Foreskin keratinocyte (primary cell): ENCODE measurements at places on chromosomes 4 and X. TPM values are rescaled to one million over a fixed set of nuclear protein-coding genes. Genes with fewer than 3 reads are reported as not detected.

Gene SPANXD
- not detected in 2 replicates for total RNA-seq

Gene MUC7
- not detected in 2 replicates for total RNA-seq

Gene ETDB
- not detected in 2 replicates for total RNA-seq

Gene PWWP3B
- 0.03 and 0.07 TPM in 2 replicates for total RNA-seq

Gene NEXMIF
- not detected in 2 replicates for total RNA-seq

Gene ZDHHC15
- not detected in 2 replicates for total RNA-seq

Gene EFHC2
- 0.25 and 0.34 TPM in 2 replicates for total RNA-seq

Gene ARHGAP10
- total RNA-seq: 25.9 and 26.9 TPM in 2 replicates

Gene CT45A1
- total RNA-seq: not detected in 2 replicates

Gene GUCY1A1
- total RNA-seq: 0.11 TPM in 1 of 2 replicates, not detected in the other

Gene MAGEB2
- total RNA-seq: not detected in 2 replicates

Gene NOA1
- total RNA-seq: 16.5 and 16.9 TPM in 2 replicates

Gene SPOCK3
- not detected in 2 replicates for total RNA-seq

Gene VCX3A
- not detected in 2 replicates for total RNA-seq

Gene GPR34
- total RNA-seq: not detected in 2 replicates

Gene NAP1L3
- 0.11 and 0.61 TPM in 2 replicates for total RNA-seq

Gene CCDC110
- total RNA-seq: 0.04 and 0.10 TPM in 2 replicates

Gene GDPD2
- 0.14 and 0.17 TPM in 2 replicates for total RNA-seq

Gene TCEAL5
- not detected in 2 replicates for total RNA-seq

Gene SUPT20HL2
- not detected in 2 replicates for total RNA-seq

Gene SLITRK4
- total RNA-seq: not detected in 2 replicates

Gene VEGFC
- total RNA-seq: 78.0 and 80.3 TPM in 2 replicates

Gene GPM6B
- 0.17 TPM in 1 of 2 replicates, not detected in the other for total RNA-seq

Gene PLS3
- total RNA-seq: 292 and 305 TPM in 2 replicates

Gene MAGEH1
- 7.7 and 9.8 TPM in 2 replicates for total RNA-seq

Gene CLCN5
- total RNA-seq: 2.8 and 4.5 TPM in 2 replicates

Gene YY2
- 2.2 TPM in 2 replicates for total RNA-seq

Gene MAGEC1
- total RNA-seq: not detected in 2 replicates

Gene CENPVL1
- total RNA-seq: not detected in 2 replicates

Gene AFM
- 0.07 TPM in 1 of 2 replicates, not detected in the other for total RNA-seq

Gene LEF1
- 10.1 and 18.7 TPM in 2 replicates for total RNA-seq

Gene NAT8L
- not detected in 2 replicates for total RNA-seq

Gene CENPVL2
- not detected in 2 replicates for total RNA-seq

Gene CYP2U1
- 3.3 and 3.6 TPM in 2 replicates for total RNA-seq

Gene EBP
- total RNA-seq: 440 and 479 TPM in 2 replicates
